ENCODE measurements at places on chromosomes 12 and 14.

DNA sequence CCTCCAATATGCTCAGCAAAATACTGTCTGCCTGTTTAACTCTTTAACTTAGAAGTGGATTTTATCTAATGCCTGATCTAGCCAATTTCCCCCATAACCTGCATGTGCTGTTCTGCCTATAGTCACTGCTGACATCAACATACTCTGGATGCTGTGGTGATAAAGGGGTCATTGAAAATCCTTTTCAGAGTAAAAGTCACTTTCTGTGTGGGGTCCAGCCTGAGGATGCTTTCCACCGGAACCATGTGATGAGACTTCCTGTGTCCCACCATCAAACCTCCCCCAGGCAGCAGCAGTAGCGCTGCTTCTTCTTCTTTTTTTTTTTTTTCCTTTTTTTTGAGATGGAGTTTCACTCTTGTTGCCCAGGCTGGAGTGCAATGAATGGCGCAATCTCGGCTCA lies 607.0 kb downstream of the BCL11B start:
- no peak for DNase-seq

DNA sequence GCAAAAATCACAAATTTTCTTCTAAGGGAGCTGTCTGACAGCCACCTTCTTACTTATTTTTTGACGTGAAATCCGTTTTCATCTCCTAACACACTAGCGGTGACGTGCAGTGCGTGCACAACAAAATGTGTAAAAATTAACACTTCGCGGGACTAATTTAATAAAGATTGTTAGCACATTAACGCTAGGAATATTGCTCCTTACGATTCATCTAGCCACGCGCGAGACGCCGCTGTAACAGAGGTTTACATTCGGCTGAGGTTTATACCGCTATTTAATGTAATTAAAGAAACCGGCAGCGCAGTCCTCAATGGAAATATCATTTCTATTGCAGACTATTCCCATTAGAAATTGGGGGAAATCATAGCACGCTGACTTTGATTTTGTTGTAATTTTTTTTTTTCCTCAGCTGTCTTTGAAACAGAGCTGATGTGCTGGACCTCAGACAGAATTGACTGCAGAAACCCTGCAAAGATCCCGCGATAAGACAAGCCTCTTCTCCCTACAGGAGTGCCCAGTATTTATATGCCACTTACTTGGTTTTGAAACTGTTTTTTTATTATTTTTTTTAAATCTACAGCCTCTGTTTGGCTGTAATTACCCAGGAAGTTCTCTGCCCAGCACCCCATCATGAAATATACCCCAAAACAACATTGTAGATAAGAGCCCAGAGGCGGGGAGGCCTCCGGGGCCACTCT lies 31.2 kb downstream of the BCL11B start:
- no peak for DNase-seq

DNA sequence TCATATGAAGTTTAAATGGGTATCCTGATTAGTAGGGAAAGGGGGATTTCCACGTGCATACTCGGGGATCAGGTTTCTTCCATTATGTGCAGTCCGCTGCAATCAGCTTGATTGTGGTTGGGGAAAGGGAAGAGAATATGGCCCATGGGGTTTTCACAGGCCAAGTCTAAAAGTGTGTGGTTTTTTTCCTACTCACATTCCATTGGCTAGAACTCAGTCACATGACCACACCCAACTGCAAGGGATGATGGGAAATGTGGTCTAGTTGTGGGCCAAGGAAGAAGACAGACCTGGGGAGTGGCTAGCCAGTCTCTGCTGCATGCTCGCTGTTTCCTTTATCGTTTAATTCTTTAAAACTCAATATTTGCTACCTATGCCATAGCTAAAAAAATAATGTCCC lies 105.1 kb downstream of the PRIMA1 start:
- no peak for DNase-seq

- DNase-seq, result peak; percentile 64
These were observed 34.1 kb upstream of the FAM181A start for GRCh38 chr14:93892923-93893558.

- no peak for DNase-seq
These were observed 40.1 kb downstream of the FBXL14 start for GRCh38 chr12:1553987-1554982.

DNA sequence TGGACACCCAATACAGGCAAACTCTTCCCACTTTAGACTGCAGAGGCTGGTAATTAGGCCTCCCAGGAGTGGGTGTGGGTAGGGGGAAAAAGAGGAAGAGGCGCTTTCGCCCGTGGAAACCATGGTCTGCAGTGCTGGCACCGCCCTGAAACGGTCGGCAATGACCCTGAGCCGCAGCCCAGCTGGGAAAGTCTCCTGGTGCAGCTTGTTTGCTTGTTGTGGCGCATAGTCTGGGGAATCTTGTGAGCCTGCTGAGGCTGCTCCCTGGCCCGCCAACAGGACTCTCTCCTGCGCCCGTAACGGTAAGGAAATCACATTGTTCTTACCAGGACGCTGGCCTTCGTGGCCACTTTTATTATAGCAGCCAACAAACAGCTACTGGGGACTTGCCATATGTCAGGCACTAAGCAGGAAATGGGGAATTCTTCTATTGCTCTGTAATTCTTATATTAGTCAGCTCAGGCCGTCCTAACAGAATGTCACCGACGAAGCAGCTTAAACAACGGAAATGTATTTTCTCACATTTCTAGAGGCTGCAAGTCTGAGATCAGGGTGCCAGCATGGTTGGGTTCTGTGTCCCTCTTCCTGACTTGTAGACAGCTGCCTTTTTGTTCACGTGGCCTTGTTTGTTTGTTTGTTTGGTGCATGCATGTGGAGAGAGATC lies 52.5 kb upstream of the RIN3 start:
- DNase-seq, result no peak

- no peak for DNase-seq
These were observed 20.5 kb upstream of the PTPRB start for GRCh38 chr12:70657616-70658286.

DNA sequence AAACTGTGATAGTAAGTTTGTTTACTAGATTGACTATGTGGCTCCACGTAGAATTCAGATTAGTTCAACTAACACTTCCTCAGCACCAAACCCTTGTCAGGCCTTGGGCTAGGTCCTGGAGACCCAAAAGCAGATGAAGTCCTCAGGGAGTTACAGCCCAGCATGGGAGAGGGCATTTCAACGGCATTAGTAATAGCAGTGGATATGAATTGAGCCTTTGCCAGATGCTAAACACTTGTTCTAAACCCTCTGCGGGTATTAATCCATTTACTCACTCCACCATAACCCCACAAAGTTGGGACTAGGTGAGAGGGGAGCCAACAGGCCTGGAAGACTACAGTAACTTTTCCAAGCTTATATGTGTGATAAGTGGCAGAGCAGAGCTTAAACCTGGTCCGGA lies 714.6 kb downstream of the DIO2 start:
- DNase-seq, result no peak

- DNase-seq, result no peak
These were observed 45.5 kb downstream of the NUAK1 start for GRCh38 chr12:106093246-106093645.

GRCh38 chr12:87960566-87960965 lies 68.6 kb downstream of the C12orf50 start:
- DNase-seq, result no peak

DNA sequence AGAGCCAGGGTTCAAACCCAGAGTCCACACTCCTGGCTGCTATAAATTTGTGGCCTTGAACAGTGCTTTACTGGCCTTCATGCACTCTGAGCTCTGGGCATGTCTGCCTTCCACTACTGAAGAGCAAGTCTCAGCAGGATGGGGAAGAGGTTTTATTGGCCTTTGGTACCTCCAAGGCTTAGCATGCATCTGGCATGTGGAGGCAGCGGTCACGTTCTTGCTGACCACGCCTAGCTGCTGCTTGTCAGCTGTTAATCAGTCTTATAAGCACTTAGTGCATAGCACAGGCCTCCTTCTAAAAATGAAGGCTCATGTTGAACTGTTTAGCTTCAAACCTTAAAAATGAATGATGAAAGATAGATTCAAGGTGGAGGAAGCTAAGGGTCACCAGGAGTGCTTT lies 177.5 kb downstream of the PELI2 start:
- no peak for DNase-seq

GRCh38 chr12:117662620-117663395 lies 301.4 kb upstream of the NOS1 start:
- no peak for DNase-seq

GRCh38 chr14:92362781-92363235 lies 39.8 kb downstream of the SLC24A4 start:
- no peak for DNase-seq

DNA sequence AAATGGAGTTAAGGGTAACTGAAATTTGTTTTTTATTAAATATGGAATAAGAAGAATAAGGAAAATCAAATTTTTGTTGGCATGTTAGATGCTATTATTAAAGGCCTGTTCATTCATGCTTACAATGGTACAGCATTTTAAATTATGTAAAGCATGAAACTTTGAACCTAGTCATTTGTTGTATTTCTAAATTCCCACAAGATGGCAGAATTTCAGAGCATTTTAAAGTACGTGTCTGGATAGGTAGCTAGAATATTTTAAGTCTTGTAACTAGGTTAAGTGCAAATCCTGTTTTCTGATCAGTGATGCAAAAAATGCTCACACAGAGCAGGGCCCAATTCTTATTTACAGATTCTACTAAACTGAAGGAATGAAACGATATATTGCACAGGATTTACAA lies 585.6 kb upstream of the MIS18BP1 start:
- no peak for DNase-seq

- no peak for DNase-seq
These were observed 3.6 kb downstream of the MGAT2 start for GRCh38 chr14:49623941-49624839.

- no peak for DNase-seq
These were observed 329.0 kb downstream of the ZFP36L1 start for GRCh38 chr14:68463705-68464374.

- no peak for DNase-seq
These were observed 21.4 kb downstream of the TTC6 start for GRCh38 chr14:37616853-37617252.

DNA sequence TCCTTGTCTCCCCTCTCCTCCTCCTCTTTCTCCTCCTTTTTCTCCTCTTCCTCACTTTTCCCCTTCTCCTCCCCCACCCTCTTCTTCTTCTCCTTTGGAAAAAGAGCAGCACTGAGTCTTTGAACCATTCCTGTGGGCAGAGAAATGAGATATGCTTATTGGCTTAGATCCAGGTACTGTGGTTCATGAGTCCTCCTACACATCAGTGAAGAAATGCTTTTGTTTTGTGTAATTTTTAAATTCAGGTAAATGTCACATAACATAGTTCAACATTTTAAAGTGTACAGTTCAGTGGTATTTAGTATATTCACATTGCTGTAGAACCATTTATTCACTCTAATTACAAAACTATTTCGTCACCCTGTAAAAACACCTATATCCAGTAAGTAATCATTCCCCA lies 402.1 kb downstream of the AACS start:
- no peak for DNase-seq

- DNase-seq, result no peak
These were observed 17.2 kb downstream of the PACS2 start for GRCh38 chr14:105331575-105332349.

- DNase-seq, result no peak
These were observed 24.5 kb downstream of the ZNF891 start for GRCh38 chr12:133105620-133106019.

GRCh38 chr14:103765526-103765925 lies 49.9 kb downstream of the ZFYVE21 start:
- DNase-seq, result no peak

- no peak for DNase-seq
These were observed 35.4 kb downstream of the SPTLC2 start for GRCh38 chr14:77580964-77581505.

- DNase-seq, result no peak
These were observed 155.1 kb downstream of the CALM1 start for GRCh38 chr14:90551733-90552464.

- DNase-seq, result no peak
These were observed 14.3 kb upstream of the PTGER2 start for GRCh38 chr14:52299692-52300278.

- DNase-seq, result no peak
These were observed 17.4 kb upstream of the LEMD3 start for GRCh38 chr12:65152012-65152411.

DNA sequence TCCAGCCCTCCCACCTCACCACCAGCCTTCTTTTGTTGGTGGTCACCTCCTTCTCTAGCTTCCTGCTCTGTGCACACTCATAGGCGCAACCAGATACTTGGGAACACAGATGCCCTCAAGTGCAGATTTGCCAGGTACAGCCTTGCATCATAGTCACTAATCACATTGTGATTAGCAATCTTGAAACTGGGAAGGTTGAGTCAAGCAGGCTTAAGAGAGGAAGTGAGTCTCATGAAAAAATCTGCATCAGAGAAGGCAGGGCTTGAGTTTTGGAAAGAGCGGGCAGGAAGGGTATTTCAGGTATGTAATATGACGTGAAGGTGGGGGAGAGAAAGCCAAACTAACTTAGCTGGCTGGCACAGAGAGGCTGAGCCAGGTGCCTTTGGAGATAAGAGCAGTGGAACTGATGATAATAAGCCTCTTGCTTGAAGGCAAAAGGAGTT lies 2.7 kb upstream of the RABGGTA start:
- DNase-seq, result peak; percentile 27

DNA sequence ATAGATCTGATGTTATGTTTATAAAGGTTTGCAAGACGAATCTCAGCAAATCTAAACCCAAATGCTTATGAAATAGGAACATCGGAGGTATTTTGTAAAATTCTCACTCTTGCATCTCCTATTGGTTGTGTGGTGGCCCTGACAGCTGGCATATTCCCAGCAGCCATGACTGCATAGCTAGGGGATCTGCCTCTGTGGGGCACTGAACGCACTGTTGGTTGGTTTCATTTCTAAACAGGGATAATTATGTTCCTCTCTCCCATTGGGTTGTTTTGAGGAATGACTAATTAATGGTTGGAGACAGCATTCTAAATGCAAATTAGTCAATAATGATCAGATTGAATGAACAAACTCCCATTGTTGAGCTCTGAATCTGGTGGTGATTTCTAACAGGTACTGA lies 2.7 kb upstream of the BEST3 start:
- no peak for DNase-seq

DNA sequence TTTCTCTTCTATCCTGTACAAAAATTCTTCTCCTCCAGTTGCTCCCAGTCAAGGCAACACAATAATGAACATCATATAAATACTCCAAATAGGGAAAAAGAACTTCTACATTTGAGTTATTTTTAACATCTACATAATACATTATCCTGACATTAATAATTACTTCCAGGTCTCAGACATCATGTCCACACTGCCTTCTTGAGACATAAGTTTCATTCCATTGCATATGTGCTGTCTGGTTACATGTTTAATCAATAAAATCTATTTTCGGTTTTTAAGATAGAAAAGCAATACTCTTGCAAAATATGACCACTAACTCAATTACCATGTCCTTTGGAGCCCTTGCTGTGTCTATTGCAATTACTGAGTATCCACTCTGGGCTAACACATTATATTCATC lies 881.9 kb downstream of the GALC start:
- DNase-seq, result no peak
